Activated CD4-positive, alpha-beta T cell treated with anti-CD3 and anti-CD28 coated beads, Interleukin-2, amount 50 U/mL, for 24 hours (primary cell): ENCODE measurements at places on chromosomes 16 and 17.

DNA sequence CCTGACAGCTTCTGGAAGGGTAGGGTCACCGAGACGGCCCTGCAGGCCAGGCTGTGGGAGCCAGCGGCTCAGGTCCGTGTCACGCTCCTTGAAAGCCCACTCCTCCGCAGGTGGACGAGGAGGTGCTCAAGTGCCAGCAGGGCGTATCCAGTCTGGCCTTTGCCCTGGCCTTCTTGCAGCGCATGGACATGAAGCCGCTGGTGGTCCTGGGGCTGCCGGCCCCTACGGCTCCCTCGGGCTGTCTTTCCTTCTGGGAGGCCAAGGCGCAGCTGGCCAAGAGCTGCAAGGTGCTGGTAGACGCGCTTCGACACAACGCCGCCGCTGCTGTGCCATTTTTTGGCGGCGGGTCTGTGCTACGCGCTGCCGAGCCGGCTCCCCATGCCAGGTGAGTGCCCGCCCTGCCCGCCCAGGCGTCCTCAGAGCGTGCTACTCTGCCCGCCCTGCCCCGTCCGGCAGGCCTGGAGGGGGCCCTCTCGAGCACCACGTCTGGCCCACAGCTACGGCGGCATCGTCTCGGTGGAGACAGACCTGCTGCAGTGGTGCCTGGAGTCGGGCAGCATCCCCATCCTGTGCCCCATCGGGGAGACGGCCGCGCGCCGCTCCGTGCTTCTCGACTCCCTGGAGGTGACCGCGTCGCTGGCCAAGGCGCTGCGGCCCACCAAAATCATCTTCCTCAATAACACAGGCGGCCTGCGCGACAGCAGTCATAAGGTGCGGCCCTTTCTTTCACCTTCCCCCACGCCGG is 1.3 kb downstream of the NAGS start:
- no peak for DNase-seq

DNA sequence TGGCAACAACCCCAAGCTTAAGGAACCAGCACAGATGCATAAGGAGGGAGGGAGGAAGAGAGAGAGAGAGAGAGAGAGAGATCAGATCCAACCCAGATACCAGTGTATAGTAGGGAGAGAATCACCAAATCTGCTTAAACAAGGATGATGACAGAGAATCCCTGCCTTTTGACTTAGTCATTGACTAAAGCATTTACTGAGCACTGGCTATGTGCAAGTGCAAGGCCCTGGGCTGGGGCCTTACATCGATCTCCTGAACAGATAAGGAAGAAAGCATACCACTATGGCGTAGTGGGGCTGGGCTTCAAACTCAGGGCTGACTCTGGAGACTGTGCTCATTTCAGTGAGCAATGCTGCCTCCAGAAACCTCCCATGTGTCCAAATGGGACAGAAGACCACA is 15.8 kb downstream of the TSNAXIP1 start:
- no peak for DNase-seq

DNA sequence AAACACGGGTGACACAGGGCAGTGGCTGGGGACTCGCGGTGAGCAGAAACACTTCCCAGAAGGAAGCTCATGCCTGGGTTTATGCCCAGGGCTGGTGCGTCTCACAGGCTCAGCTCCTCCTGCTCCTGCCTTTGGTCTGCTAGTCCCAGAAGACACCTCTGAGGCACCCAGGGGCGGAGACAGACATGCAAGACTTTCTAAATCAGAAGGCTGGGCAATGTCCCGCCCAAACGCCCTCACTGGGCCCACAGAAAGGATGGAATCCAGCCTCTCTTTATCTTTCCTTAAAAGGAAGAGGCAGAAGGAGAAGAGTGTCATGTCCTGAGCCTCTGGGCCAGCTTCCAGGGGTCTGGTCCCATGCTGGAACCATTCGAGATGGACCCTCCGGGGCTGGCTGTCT is 197.7 kb upstream of the RPL38 start:
- DNase-seq: no peak

GRCh38 chr16:62130101-62130500 is 93.9 kb upstream of the CDH8 start:
- DNase-seq: no peak

- no peak for DNase-seq
Measured at GRCh38 chr16:8949536-8950418, 13.9 kb downstream of the USP7 start.

GRCh38 chr17:81034168-81034777 is 678 bp upstream of the BAIAP2 start:
- DNase-seq: no peak

- no peak for DNase-seq
Measured at GRCh38 chr17:6356562-6356961, 78.4 kb downstream of the AIPL1 start.

DNA sequence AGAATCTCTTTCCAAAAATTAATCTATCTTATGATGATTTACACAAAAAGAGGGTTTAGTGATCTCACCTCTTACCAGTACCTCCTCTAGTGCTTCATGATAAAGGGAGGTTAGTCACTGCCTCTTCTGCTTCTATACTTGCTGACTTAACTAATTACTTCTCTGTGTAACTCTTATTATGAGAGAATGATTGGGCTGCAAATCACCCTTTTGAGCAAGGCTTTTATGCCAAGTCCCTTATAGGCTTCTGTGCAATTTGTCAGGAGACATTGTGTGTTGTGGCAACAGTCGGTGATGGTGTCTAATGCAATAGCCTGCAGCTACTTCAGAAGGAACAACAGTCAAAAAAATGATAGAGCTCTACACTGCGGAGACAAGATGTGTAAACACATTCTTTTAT is 1568.1 kb upstream of the GOT2 start:
- DNase-seq: no peak

- no peak for DNase-seq
Measured at GRCh38 chr16:52312716-52313115, 234.2 kb downstream of the TOX3 start.

DNA sequence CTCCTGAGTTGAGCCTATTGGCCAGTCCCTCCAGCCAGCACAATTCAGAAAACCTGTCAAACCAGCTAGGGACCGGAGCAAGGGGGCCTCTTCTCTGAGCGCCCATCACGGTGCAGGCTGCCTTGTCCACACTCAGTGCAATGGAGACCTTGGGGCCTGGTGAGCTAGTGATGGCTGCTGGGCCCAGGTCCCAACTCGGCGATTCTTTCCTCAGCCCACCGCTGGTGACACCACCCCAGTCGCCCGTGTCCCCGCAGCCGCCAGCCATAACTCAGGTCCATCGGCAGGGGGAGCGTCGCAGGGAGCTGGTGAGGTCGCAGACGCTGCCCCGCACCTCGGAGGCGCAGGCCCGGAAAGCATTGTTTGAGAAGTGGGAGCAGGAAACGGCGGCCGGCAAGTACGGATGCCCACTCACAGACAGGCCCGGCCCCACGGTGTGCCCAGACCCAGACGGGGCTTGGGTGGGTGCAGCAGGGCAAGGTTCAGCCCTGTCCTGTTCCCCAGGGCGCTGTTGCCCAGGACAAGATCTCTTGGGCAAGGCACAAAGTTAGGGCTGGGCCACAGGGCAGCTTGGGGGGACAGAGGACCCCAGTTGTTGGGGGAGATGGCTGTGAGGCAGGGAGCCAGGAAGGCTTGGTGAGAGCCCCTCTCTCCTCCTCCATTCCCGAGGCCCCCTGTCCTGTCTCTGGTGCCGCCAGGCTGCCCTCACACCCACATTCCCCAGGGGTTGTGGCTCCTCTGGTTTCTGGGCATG is 10.8 kb downstream of the SMTNL2 start:
- DNase-seq: no peak

- no peak for DNase-seq
Measured at GRCh38 chr16:85188822-85189672, 76.8 kb upstream of the CIBAR2 start.

DNA sequence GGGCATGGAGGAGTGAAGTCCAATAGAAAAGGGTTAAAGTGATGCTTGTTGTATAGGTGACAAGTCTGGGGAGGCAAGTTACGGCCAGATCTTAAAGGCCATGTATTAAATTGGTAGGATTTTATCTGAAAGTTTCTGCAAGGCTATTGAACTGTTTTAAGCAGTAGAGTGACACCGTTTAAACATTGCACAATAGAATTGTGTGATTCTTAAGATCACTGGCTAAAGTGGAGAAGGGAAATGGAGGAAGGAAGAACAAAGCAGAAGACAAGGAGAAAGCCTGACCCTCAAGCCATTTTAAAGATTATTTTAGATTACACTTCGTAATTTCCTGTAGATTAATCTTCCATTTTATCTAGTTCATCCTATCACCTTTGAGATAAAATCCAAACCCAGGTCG is 5.6 kb upstream of the MPHOSPH6 start:
- no peak for DNase-seq

DNA sequence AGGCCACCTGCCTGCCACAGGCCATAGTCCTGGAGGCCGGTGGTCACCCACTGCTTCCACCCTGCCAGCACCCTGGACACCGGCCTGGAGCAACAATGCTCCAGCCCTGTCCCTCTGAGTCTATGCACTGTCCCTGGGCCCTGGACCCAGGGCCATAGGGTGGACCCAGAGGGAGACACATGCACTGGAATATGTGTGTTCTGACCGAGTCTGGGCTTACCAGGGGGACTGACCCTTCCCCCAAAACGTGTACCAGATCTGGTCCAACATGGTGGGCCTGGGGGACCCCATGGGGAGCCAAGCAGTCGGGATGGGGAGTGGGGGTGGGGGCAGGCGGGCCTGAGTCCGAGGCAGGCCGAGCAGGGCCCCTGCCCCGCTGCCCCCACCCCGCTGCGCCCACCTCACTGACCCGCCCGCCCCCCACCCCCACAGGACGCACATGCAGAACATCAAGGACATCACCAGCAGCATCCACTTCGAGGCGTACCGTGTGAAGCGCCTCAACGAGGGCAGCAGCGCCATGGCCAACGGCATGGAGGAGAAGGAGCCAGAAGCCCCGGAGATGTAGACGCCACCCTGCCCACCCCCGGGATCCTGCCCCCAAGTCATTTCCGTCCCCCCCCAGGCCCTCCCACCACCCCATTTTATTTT is 357.4 kb downstream of the SEC14L1 start:
- no peak for DNase-seq

- no peak for DNase-seq
Measured at GRCh38 chr17:34793231-34793908, 167.9 kb downstream of the CCT6B start.

DNA sequence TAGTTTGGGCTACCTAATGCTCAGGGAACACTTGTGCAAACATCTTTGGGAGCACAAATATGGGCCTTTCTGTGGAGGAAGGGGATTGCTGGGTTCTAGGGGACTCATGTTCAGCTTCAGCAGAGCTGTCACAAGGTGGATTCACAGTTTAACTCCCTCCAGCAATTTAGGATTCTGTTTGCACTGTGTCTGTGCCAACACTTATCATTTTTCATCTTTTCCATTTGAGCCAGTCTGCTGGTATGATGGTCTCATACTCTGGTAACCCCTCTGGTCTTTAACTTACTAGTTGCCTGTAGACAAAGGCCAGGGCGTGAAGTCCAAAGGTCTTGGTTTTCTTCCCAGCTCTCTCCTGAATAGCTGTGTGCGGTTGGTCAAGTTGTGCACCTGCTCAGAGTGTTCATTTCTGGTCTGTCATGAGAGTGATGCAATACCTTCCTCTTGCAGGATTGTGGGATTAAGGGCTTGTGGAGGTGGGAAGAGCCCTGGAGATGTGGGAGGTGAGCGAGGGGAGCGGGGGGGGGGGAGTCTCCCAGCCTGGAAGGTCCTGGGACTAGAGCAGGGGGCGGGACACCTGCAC is 152.6 kb downstream of the CMIP start:
- no peak for DNase-seq

DNA sequence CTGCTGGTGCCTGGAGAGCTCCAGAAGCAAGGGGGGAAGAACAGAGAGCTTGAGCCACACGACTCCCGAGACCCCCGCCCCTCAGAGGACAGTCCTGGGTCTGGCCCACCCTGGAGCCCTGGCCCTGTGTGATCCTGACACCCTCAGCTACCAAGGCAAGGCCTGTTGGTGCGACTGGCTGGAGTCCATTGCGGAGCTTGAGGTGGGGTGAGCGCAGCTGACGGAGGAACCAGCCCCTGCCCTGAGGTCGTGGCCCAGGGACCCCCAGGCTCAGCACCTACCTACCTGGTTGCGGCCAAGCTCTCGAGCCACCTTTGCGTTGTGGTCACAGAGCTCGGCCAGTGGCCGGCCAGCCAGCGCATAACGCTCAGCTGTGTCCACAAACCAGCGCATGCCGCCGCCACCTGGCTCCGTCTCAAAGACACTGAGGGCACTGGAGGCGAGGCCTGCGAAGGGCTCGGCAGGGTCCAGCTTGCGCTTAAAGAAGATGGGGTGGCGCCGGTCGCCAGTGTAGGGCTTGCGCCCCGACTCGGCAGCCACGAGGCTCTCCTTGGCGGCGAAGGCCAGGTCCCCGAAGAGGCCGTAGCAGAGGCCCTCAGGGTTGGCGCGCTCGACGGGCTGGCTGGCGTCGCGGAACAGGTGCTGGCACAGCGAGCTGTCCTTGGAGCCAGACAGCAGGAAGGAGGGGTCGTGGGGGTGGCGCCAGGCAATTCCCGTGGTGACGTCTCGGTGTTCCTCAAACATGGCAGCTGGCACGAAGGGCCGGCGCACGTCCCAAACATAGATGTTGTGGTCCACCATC is 2.5 kb upstream of the JMJD8 start:
- no peak for DNase-seq

DNA sequence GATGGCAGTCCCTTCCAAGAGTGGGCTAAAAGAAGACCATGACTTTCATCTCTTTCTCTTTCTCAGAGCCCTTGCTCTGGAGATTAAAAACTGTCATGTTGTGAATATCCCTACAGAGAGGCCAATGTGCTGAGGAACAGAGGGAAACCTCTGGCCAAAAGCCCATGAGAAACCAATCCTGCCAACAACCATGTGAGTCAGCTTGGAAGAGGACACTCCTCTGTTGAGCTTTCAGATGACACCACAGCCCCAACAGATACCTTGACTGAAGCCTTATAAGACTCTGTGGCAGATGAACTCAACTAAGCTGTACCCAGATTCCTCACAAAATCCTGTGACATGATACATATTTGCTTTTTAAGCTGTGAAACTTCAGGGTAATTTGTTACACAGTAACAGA is 19.6 kb downstream of the CPPED1 start:
- no peak for DNase-seq

DNA sequence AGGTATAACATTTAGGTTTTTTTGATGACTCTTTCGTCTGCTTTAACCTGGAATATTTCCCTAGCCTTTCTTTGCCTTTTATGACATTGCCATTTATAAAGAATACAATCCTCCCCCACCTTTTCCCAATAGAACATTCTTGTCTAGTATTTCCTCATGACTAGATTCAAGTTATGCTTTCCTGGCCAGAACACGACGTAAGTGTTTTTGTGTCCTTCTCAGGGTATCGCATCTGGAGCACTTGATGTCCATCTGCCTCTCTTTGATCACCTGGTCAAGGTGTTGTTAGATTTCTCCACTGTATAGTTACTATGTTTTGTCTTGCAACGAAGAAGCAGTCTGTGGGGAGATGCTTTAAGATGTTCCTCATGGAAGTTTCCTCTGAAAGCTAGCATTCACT is 87.4 kb downstream of the MSI2 start:
- DNase-seq: no peak
